ENCODE measurements at places on chromosomes 2 and 18.

- DNase-seq: no peak
These were observed 2.5 kb upstream of the ADNP2 start for GRCh38 chr18:80106482-80107051.

DNA sequence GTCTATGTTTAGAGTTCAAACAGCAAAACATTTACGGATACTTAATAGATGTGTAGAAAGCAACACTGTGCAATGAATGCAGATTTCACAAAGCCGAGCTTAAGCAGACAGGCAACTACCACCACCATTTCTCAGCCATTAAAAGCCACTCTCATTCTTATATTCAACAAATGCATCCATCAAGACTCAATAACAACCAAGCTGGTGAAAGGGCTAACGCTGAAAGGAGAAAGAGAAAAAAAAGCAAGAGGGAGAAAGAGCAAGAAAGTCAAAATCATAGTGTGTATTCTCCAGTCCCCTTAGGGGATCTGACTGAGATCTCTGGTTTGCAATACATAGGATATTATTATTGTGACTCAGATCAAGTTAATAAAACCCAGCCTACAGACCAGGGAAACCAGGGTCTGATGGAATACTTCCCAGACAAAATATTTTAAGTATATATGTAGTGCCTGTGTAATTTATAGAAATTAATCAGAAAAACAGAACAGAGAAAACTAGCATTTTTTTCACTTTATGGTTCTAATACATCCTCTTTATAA is 14.1 kb downstream of the SATB2 start:
- DNase-seq: no peak

DNA sequence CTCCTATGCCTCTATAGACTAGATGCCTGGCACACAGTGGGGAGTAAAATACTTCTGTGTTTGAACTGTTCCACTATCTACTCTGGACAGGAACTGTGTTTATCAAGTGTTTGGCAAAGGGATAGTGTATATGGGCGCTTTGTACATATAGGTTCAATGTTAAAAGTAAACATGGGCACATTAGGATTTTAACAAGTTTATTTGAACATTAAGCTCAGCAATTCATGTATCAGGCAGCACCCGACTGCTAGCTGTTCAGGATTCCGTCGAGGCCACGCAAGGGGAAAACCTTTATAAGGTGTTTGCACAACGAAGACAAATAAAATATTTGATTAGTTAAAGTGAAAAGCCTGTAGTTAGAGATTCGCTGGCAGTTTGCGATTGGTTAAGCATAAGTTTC is 43.4 kb upstream of the ROCK2 start:
- no peak for DNase-seq

DNA sequence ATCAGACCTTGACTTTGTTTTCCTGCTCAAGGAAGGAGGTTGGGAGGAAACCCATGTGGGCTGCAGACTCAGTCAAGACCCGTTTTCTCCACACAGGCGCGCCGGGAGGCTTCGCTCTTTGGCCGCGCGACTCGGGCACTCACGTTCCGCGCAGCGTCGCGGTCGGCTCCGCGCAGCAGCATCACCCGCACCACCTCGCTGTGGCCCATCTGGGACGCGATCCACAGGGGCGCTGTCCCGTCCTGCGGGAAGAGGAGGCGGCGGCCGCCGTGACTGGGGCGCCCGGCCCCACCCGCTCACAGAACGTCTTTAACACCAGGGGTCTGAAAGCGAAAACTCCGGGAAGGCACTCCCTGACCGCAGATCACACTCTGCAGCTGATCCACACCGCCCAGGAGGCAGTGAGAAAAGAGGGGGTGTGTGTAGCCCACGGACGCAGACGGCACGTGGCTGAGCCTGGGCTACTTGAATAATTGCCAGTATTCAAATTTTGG is 33.1 kb upstream of the NPC1 start:
- DNase-seq: no peak

- no peak for DNase-seq
These were observed 61.7 kb upstream of the WIPF1 start for GRCh38 chr2:174659069-174659900.

DNA sequence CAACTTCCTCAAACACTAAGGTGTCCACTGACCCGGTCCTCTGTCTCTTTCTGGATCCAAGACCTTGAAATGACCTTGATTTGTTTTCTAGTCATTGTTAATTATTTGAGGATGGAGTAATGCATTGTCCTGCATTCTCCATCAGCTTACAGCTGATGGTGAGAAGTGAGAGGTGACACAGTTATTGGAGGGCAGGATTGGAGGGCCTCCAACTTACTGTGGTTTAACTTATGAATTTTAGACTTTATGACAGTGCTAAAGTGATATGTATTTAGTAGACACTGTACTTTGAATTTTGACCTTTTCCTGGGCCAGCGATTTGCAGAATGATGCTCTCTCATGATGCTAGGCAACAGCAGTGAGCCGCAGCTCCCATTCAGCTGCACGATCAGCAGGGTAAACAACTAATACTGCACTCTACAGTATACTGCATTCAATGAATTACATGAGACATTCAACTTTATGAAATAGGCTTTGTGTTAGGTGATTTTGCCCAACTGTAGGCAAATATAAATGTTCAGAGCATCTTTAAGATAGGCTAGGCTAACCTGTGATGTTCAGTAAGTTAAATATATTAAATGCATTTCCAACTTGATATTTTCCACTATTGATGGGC is 200.0 kb upstream of the MEX3C start:
- no peak for DNase-seq

DNA sequence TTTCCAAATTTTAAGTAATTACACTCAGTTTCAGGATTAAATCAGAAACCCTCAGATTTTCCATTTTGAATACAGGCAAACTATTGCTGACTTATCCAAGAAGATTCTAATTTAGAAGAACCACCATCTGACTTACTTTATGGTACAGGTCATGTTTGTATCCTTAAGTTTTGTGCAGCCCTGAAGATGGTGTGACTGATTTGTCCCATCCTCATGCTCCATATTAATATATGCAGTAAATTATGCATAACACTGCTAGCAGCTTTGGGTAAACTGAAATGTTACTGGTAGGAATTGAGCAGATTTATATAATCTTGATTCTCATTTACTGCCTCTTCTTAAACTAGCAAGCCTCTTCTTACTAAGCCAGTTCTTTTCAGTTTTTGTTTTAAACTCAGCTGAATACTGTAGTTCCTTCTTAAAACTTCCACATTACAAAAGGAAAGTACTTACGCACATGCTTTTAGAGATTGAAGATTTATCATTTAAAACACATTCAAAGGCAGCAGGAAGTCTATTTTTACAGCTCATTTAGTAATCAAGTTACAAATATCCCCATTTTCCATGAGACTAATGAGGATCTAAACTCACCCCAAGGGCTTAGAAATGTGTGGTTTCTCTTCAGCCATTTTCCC is 25.7 kb downstream of the MEX3C start:
- DNase-seq: no peak

DNA sequence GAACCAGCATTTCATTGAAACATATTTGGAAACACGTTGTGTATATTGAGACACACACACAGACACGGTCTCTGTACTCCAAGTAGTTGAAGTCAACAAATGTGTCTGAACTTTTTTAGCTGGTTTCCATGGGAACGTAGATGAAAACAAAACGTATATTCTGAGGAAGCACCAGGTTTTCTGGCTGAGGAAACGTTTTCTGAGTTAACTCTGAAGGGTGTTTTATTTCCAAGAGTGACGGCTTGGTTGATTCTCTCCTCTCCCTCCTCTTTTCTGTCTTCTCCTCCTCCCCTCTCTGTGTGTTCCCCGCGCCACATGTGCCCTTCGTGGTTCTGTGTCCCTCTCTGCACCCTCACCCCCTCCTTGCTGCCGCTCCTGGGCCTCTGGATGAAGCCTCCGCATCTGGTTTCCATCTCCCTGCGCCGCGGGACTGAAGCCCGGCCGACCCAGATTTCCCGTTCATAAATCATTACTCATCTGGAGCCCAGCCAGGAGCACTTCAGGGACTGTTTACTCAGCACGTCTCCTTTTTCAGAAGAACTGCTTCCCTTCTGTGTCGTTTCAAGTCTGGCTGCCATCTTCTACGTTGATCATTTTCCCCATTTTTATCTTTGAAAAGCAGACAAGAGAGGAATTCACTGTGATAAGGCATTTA is 122.7 kb downstream of the COL6A3 start:
- no peak for DNase-seq

DNA sequence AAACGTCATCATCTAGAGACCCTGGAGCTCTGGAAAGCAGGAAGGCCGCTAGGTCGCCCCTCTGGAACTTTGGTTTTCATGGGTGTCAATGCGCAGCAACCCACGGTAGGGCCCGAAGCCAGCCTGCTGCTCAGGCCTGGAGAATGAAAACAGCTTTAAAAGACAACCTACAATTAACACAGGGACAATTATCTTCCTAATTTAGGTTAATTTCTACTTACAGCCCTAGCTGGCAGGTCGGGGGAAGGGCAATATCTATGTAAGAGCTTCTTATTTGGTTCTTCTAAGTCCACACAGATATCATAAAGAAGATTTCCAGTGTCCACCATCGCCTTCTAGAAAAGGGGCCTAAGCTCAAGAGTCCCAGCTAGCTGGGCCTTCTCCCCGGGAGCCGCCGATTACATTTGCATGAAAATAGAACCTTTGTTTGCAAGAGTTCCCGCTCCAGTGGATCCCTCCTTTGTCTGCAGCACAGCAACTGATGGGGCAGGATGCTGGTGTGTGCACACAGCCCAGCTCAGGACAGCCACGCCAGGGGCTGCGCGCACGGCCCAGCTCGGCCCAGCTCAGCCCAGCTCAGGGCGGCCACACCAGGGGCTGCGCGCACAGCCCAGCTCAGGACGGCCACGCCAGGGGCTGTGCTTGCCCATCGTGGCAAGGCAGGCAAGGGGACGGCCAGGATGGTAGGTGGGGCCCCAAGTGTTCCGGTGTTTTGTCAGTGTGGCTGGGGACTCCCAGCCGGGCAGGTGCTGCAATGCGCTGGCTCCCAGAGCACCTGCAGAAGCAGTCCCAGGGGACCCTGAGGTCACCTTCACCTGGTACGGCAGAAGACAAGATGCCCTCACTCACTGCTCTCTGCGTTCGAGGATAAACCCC is 109.1 kb downstream of the HDAC4 start:
- DNase-seq: no peak

GRCh38 chr2:38146907-38147307 is 71.0 kb upstream of the CYP1B1 start:
- no peak for DNase-seq

DNA sequence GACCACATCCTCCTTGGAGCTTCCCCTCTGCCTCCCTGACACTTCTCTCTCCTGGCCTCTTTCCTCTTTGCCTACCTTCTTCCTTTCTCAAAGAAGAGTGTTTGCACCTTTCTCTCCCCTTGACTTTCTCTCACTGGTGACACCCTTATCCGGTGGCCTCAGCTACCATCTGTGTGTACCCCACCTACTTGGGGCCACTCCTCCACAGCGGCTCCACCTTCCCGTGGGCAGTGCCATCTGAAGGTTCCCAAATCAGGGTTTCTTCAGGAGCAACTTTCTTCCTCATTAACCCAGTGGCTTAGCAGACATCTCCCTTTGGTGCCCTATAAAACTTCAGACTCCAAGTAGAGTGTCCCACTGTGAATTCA is 5.3 kb upstream of the NCL start:
- no peak for DNase-seq

GRCh38 chr2:167817422-167817821 is 430.0 kb downstream of the STK39 start:
- no peak for DNase-seq

DNA sequence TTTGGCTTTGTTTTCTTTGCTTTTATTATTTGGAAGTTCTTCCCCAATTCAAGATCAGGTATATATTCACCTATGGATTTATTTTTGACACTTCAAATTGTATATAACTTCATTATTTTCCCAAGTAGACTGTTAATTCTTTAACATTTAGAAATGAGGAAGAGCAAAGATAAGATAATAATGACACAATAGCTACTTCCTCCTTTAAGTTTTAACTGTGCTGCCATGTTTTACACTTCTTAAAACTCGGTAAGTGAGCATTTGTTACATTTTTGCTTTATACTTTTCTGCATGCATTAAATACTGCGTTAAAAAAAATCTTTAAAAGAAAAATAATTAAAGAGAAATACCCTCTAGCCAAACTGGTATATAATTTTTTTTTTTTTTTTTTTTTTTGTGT is 32.5 kb downstream of the SLC66A3 start:
- no peak for DNase-seq

- no peak for DNase-seq
These were observed 355.2 kb upstream of the SLC14A2 start for GRCh38 chr18:45260125-45260524.

GRCh38 chr18:21915546-21915945 is 175.0 kb downstream of the MIB1 start:
- no peak for DNase-seq

DNA sequence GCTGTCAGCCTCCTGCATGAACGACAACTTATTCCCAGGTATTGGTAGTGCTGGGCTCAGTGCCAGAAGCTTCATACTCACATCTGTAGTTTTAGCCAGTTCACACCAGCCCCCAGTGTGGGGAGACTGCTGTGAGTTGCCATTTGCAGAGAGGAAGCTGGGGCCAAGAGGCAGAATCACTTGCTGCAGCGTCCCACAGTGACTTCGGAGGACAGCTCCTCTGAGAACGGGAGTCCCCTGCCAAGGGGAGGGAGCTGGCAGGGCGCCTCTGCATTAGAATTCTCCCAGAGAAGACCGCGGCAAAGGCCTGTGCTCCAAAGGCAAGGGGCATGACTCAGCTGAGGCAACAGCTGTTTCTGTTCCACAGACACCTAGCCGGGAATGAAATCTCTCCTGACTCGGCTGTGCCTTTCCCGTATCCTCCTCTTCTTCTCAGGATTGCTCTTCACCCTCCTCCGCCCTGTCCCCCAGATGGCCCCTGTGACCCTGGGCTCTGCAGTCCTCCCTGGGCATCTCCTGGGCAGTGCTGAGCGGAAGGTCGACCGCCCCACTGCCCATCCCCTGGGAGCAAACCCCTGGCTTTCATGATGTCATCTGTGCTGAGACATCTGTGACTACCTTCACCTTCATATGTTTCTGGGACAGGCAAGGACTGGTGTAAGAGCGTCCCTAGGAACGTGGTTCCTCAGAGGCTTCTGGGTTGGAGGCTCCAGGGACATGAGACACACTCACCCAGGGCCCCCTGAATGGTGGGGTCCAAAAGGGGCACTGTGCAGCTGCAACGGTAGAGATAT is 18.0 kb downstream of the MAL start:
- no peak for DNase-seq

- no peak for DNase-seq
These were observed 38.4 kb downstream of the CYP26B1 start for GRCh38 chr2:72109291-72109690.

DNA sequence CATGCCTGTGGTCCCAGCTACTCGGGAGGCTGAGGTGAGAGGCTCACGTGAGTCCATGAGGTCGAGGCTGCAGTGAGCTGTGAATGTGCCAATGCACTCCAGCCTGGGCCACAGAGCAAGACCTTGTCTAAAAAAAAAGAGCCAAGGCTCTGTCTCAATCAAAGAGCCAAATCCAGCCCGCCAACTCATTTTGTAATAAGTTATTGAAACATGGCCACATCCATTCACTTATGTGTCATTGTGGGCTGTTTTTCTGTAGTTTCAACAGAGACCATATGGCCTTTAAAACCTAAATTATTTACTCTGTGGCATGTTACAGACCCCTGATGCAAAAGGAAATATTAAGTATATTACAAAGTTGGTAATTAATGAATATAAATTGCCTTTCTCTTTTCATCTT is 60.8 kb downstream of the GPR39 start:
- no peak for DNase-seq

Measured in effector CD8-positive, alpha-beta T cell (primary cell).